ENCODE measurements at places on chromosomes 13 and 19.

DNA sequence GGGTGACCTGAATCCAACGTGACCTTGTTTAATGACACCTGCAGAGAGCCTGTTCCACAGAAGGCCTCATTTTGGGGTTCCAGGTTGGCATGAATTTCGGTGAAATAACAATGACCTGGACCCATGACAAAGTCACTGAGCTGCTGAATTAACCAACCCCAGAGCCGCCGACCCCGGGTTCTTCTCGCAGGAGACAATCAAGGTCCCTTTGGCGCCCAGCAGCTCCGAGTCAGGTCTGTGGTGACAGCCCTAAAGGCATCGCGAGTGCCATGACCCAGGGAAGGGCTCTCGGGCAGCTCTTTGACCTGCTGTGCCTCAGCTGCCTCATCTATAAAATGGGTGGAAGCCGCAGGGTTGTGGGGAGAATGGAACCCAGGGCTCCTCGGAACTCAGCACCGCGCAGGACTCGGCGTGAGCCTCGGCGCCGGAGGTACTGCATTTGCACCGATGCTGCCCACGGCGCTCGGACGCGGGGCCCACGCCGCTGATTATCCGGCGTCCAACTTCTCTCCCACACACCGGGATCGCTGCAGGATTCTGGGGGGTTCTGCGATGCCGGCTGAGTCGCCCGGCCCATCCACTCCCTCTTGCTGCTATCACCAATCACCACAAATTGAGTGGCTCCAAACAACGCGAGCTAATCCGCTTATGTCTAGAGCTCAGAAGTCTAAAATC lies 5.7 kb downstream of the SHC2 start:
- DNase-seq = no peak

DNA sequence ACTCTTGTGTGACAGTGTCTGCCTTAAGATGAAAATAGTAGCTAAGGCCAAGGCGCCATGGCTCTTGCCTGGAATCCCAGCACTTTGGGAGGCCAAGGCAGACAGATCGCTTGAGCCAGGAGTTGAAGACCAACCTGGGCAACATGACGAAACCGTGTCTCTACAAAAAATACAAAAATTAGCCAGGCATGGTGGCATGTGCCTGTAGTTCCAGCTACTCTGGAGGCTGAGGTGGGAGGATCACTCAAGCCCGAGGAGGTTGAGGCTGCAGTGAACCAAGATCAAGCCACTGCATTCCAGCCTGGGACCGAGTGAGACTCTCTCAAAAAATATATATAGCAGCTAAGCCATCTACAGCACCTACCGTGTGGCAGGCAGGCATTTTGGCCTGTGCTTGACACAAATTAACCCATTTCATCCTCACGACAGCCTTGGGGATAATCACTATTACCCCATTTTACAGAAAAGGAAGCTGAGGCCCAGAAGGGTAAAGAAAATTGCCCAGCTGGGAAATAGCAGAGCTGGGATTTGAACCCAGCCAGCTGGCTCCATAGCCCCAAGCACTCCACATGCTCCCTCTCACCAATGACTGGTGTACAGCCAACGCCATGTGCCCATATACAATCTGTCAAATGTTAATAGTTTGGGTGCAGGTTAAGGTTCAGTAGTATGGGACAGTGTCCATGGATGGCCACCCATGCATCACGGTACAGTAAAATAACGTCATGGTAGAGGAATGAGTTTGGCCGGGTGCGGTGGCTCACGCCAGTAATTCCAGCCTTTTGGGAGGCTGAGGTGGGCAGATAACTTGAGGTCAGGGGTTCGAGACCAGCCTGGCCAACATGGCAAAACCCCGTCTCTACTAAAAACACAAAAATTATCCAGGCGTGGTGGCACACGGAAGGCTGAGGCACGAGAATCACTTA lies 3.1 kb downstream of the SLC1A5 start:
- DNase-seq = no peak

- no peak for DNase-seq
Measured at GRCh38 chr19:13770013-13770635, 4.1 kb upstream of the C19orf53 start.

- peak; percentile 95 for DNase-seq
Measured at GRCh38 chr19:44207126-44207803, 5.1 kb upstream of the ZNF227 start.

DNA sequence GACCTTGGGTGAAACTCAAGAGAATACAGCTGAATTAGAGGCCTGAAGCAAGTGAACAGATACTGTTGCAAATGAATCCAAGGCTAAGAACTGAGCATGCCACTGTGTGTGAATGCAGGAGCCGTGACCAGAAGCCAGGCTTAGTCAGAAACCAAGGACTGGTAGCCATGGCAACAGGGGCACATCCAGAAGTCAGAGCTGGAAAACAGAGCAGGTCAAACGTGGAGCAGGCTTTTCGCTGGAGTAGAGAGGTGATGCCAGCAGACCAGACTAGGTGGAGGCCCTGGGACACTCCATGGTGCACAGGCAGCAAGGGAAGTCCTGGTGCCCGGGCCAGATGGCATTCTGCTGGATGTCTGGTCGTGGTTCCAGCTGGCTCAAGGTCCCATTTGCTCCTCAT lies 564.1 kb downstream of the PCDH9 start:
- peak; percentile 42 for DNase-seq

GRCh38 chr13:113592571-113592970 lies 8.0 kb downstream of the TFDP1 start:
- DNase-seq = no peak

All from HFF-Myc (cell line).